ENCODE measurements at places on chromosomes 16 and 17.

GRCh38 chr17:80785477-80786178 is 206.0 kb upstream of the CHMP6 start:
- no peak for ATAC-seq

DNA sequence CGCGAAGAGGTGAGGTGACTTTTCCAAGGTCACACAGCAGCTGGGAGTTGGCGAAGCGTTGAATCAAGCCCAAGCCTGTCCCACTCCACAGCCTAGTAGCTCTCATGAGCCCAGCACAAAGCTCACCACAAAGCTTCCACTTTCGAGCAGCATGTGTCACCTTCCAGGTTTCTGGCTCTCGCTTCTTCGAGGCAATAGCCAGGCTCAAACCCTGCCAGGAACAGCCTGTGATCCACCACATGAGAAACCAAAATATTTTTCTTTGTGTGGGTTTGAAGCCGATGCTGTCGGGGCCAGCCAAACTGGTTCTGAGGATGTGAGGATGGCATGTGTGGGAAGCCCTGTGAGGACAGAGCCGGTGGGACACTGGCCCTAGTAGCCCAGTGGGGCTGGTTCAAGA is 68.1 kb downstream of the COG7 start:
- ATAC-seq: no peak

- no peak for ATAC-seq
These were observed 153.9 kb downstream of the PARN start for GRCh38 chr16:14476183-14476582.

- ATAC-seq: no peak
These were observed 9.0 kb upstream of the CDH3 start for GRCh38 chr16:68636064-68636560.

- ATAC-seq: no peak
These were observed 169.3 kb downstream of the ZFHX3 start for GRCh38 chr16:72878301-72879269.

DNA sequence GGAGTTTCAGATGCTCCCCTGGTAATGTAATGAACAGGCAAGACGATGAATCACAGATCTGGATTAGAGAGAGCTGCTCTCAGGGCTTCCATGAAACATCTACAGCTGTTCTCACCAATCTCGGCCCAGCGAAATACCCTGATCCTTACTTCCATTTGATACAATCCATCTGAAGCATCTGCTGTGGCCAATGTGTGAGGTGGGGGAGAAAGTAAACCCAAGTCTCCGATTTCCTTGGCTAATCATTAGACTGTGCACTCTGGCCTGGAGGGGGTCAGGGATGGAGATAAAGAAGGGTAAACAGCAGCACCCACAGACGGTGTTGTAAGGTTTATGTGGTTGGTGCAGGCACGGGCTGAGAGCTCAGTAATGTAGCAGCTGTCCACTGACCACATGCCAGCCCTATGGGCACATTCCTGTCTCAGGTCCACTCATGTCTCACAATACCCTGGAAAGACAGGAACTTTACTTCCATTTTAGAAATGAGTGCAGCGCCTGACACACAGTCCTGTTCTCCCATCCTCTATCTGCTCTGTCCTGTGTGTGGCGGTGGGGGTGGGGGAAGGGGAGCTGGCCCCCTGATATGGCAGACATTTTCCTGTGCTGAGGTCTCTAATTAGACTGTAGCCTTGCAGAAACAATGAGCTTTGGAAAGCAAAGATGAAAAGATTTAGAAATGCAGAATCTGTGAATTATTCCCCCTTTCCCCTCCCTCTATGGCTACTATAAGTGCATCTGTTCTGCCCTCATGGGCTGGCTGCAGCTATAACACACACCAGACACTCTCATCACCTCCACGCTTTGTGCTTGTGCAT is 48.3 kb upstream of the ERN1 start:
- ATAC-seq: no peak

DNA sequence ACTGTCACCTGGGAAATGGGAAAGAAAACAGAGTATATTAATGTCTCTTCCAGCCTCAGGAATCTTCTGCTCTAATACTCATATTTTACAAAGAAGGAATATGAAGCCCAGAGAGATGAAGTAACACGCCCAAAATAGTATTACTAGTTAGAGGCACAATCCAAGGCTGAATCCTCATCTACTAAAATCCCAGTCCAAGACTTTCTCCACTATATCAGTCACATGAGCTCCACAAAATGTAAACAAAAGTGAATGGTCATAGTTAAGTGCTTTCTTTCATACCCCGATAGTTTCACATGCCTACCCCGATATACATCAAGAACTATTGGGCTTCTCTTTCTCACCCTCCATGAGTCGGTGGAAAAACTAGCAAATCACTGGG is 965 bp downstream of the INTS2 start:
- no peak for ATAC-seq

GRCh38 chr16:89093602-89094251 is at the start of gene ACSF3:
Gene ACSF3, plus strand, starts transcription at chr16:89093852. Its CDS starts 6,830 bp downstream, at chr16:89100682.
- ATAC-seq: peak; percentile 63

DNA sequence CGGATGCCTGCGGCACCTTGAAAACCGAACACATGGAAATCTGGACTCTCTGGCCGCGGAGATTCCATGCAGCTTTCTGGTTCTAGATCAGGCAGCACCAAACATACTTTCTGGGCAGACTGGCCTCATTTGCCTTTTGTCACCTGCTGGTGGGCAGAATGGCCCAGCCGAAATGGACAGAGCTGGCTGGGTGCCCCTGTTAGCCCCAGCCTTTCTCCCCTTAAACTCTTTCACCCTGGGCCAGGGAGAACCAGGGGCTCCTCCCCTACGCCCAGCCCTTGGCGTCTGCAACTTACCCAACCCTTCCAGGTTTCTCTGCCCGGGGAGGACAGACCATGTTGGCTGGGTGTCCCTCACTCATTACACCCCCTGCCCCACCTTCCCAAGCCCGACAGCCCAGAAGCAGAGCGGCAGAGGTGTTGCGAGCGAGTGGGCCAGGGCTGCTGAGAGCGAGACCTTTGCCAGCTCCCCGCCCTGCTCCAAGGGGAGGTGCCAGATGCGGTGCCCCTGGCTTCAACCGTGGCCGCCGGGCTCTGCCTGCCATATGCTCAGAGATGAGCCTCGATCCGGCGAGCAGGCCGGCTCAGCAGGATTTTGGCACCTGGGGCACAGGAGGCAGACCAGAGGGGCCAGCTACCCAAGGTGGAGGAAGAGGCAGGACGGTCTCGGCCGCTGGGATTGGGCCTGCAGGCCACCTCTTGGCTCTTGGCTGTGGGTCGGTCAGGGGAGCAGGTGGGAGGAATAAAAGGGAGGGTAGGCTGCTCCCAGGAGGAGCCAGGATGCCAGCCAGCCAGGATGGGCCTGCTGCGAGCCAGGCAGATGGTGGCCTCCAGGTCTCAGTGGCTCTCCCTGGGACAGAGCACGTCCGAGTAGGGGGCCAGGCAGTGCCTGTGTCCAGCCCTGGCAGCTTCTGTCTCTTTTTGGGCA is 191.3 kb downstream of the NTN1 start:
- ATAC-seq: no peak

- no peak for ATAC-seq
These were observed 318.1 kb upstream of the GOT2 start for GRCh38 chr16:59052231-59052630.

DNA sequence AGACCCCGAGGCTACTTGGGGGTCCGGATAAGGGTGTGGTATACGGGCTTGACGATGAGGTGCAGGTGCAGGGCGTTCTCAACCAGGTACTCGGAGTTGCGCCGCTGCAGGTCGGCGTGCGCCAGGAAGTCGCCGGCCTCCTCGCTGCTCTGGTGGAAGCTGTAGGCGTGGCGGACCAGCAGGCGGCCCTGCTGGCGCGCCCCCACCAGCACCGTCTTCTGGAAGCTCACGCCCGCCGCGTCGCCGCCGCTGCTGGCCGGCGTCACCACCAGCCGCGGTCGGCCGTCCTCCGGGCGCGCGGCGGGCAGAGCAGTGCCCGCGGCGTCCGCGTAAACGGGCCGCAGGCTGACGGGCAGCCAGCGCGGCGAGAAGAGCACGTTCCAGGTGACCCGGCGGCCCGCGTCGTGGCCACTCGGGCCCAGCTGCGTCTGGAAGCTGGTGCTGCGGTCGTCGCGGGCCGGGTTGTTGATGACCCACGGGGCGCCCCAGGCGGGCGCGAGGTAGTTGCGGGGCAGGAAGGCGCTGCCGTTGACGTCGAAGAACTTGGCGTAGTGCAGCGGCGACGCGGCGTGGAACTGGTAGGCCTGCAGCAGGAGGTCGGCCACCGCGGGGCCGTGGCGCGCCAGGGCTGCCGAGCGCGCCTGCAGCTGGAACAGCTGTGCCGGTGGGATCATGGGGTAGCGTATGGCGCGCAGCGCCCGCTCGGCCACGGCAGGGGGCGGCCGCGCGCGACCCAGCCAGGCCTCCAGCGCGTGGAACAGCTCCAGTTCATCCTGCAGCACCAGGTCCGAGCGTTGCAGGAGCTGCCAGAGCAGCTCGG is 4.8 kb downstream of the BTBD17 start:
- peak; percentile 28 for ATAC-seq

- ATAC-seq: peak; percentile 86
These were observed at the start of gene SYNGR2 for GRCh38 chr17:78168242-78168902. Gene SYNGR2, plus strand, starts transcription at chr17:78168581. Its CDS starts 36 bp downstream, at chr17:78168617.

- ATAC-seq: no peak
These were observed 255.2 kb downstream of the SLC39A11 start for GRCh38 chr17:72837335-72837734.

GRCh38 chr16:67336648-67337047 is 10.0 kb downstream of the LRRC36 start:
- ATAC-seq: no peak

DNA sequence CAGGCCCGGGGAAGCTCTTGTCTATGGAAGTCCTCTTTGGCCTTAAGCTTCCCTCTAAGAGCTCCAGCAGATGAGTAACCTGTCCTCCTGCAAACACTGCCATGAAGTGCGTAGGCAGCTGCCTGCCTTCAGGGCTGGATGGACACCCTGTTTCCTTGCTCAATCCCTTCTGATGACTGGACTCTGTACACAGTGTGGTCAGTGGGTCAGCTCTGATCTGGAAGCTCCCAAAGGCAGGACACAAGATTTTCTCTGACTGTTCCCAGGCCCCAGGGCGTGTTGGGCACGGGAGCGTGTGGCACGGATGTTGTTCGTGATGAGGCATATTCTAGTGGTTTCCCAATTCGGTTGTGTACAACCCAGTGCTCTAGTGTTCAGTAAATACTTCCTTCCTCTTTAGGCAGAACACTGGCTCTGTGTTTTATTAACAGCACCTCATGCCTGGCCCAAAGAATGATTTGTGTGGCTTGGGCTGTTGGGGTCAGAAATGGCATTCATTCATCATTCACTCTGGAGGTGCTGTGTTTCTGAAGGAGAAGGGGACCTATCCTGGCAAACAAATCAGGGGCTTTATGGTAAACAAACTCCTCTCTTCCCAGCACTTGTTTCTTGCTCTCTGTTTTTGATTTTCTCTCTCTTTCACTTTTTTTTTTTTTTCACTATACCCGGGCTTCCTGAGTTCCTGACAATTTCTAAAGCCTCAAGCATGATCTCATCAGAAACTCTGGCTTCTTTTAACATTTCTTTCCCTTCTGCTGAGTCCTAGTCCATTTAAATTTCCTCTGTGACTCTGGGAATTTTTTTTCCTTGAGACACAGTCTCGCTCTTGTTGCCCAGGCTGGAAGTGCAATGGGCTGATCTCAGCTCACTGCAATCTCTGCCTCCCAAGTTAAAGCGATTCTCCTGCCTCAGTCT is 12.0 kb upstream of the RNF157 start:
- peak; percentile 92 for ATAC-seq

DNA sequence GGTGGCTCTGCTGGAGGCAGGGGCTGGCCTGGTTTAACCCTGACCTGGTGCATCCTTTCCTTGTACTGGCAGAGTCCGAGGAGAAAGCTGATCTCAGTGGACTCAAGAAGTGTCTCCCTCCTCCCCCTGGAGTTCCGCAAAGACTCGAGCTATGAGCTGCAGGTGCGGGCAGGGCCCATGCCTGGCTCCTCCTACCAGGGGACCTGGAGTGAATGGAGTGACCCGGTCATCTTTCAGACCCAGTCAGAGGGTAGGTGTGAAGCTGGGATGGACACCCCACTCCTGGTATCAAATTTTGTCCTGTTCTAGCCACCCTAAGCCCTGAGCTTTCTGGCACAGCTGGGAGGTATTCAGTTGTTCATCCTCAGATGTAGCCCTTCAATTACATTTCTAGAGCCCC is 42.5 kb downstream of the IL21R start:
- no peak for ATAC-seq

GRCh38 chr17:78122216-78122930 is 6.2 kb downstream of the TMC6 start:
- no peak for ATAC-seq

DNA sequence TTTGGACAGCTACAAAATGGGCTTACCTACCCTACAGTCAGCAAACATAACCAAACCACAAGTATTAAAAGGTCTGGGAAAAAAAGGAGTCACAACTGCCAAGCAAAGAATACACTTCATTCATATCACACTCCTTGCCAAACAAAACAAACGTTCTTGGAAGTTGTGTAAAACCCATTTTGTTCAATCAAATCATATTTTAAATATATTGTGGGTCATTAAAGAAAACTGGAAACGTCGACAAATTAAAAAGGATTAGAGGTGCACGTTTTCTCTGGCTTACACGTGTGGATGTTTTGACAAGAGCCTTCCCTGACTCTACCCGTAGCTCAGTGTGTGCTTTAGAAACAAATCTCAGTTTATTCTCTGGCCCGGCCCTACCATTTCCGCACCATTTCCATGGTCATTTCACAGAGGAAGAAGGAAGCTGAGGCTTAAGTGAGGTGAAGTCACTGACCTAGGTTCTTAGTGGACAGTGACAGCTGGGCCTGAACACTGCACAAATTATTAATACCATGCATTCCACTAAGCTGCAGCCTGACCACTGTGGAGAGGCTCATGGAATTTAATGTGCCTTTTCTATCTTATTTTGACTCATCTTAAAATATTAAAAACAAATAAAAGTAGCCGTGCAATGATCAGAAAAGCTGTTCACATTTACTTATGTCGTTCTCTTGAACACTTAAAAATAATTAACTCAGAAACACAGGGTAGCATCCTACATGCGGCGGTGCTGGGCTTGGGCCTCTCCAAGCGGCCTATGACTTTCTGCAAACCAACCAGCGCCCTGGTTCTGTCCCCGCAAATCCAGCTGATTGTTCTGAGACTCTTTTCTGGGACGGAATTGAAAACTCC is 968 bp downstream of the CEP112 start:
- ATAC-seq: no peak

DNA sequence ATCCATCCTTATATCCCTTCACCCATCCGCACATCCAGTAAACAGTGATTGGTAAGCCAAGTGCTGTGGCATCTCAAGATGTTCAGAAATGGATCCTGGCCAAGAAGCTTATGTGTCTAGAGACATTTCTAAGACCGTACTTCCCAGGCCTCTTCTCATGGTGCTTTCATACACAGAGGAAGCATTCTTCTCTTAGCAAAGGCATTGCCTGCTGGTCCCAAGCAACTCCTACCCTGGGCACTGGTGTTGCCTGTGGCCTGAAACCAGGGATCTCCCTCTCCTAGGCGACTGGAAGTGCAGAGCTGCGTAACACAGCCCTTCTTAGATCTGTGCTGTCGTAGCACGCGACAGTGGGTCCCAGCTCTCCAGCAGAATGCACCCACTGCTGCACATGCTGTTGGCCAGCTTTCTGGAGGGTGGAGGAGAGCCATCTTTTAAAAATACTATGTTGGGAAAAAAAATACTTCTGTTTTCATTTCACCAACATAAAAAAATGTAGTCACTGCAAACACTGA is 182.9 kb downstream of the CCDC182 start:
- ATAC-seq: no peak

- ATAC-seq: no peak
These were observed 198.4 kb upstream of the SOX9 start for GRCh38 chr17:71922439-71922838.
